Spleen (tissue), 13 donors: ENCODE measurements at places on chromosomes 6 and 20.

DNA sequence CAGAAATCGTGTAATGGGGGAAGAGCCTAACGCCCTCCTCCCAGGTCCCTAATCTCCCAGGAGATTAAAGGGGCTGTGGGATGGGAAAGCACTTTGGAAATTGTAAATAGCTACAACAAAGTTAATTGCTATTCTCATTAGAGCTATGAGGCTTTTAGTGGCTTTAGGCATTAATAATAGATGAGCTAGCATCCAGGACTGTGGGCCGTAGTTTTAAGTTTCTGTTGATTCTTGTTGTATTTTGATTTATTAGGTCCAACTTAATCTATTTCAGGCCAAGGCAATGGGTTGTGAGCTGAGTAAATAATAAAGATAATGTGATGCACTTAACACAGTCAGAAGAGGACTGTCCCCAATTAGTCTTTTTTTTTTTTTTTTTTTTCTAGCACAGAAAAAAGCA is 67.7 kb downstream of the ANKRD6 start:
- no peaks in the 10 kb centered on the region for H3K36me3 ChIP-seq
- no peak overlapping the region for H3K4me3 ChIP-seq
- H3K27me3 ChIP-seq, result no peaks in the 10 kb centered on the region
- no peak for DNase-seq
- no peaks in the 10 kb centered on the region for H3K4me1 ChIP-seq

GRCh38 chr6:168514216-168514615 is 73.2 kb downstream of the SMOC2 start:
- H3K36me3 ChIP-seq, result no peaks in the 10 kb centered on the region
- DNase-seq, result no peak
- no peaks in the 10 kb centered on the region for H3K4me1 ChIP-seq
- H3K27ac ChIP-seq, result no peak overlapping the region
- no peak overlapping the region for H3K4me3 ChIP-seq
- H3K27me3 ChIP-seq, result peaks cover 12% of the 10 kb centered on the region

- DNase-seq, result peak; percentile 61
- peaks cover 100% of the 10 kb centered on the region for H3K36me3 ChIP-seq
- H3K4me3 ChIP-seq, result no peak overlapping the region
- no peaks in the 10 kb centered on the region for H3K27me3 ChIP-seq
- H3K27ac ChIP-seq, result no peak overlapping the region
- no peaks in the 10 kb centered on the region for H3K4me1 ChIP-seq
These were observed 155.5 kb downstream of the PREX1 start for GRCh38 chr20:48672324-48672723.

DNA sequence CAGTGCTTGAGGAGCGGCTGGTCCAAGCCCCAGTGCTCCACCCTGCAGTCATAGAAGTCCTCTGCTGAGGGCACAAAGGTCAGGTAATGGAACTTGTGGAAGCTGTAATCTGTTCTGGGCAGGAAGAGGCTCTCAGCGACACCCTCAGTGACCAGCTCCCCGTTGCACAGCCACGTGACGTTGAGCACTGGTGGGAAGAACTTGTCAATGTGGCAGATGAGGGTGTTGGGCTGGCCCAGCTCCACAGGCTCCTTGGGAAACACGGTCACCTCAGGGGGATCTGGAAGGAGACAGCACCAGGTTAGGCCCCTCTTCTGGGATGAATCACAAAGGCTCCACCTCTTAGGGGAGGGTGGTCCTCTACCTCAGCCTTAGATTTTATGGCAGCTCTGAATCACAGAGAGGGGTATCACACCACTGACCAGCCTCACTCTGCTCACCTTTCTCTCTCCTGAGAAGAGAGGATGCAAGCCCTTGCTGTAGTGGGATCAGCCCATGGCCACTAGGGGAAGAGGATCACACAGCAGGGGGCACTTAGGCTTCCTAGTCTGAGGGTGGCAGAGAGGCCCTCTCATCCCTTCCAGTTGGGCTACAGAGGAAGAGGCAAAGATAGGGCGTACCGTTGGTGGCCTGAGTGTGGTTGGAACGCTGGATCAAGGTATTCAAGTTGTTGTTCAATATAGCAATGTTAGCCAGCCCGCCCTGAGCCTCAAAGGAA is 4.3 kb downstream of the HLA-DPA1 start:
- no peaks in the 10 kb centered on the region for H3K27me3 ChIP-seq
- no peak for DNase-seq
- no peak overlapping the region for H3K27ac ChIP-seq
- H3K4me1 ChIP-seq, result peaks cover 13% of the 10 kb centered on the region

DNA sequence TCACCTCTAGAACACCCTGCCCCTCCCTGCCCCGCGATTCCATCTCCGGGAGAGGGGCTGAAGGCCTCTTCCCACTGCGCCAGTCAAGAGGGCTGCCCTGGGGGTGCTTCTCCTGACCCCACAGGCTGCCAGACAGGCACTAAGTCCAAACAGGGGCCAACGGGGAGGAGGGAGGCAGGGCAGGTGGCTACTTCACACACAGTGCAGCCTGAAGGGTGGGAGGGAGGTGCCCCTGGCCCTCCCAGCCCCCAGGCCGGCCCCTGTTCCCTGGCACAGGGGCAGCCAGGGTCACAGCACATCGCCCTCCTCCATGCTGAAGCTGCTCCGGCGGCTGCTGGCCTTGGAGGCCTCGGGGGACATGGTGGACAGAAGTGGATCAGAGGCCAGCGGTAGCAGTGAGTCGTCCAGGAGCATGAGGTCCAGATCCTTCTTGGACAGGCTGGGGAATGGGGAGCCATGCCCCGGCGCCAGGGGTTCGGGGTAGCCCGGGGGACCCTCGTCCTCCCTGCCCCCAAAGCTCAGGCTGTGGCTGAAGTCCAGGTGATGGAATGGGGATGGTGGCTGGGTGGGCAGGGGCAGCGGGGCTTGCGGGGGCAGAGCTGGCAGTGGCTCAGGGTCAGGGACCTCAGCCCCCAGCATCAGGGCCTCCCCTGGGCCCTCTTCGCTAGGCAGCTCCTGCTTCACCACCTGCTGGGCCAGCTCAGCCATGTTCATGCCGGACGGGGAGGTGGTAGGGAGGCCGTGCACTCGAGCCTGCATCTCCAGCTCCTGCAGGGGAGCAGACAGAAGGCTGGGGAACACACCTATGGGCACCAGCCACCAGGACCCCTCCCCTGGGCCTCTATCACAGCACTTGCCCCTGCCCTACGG is 46.3 kb downstream of the MDFI start:
- no peaks in the 10 kb centered on the region for H3K27me3 ChIP-seq
- H3K36me3 ChIP-seq, result no peaks in the 10 kb centered on the region
- H3K4me1 ChIP-seq, result peaks cover 14% of the 10 kb centered on the region
- H3K4me3 ChIP-seq, result no peak overlapping the region
- H3K27ac ChIP-seq, result no peak overlapping the region

- DNase-seq, result no peak
- H3K27ac ChIP-seq, result no peak overlapping the region
- no peaks in the 10 kb centered on the region for H3K27me3 ChIP-seq
- H3K36me3 ChIP-seq, result no peaks in the 10 kb centered on the region
- no peaks in the 10 kb centered on the region for H3K4me1 ChIP-seq
These were observed 61.3 kb upstream of the PMEPA1 start for GRCh38 chr20:57770852-57771720.

- H3K27me3 ChIP-seq, result no peaks in the 10 kb centered on the region
- no peak for DNase-seq
- H3K4me1 ChIP-seq, result no peaks in the 10 kb centered on the region
- no peak overlapping the region for H3K27ac ChIP-seq
These were observed 24.6 kb downstream of the KHDC1L start for GRCh38 chr6:73200735-73201134.

DNA sequence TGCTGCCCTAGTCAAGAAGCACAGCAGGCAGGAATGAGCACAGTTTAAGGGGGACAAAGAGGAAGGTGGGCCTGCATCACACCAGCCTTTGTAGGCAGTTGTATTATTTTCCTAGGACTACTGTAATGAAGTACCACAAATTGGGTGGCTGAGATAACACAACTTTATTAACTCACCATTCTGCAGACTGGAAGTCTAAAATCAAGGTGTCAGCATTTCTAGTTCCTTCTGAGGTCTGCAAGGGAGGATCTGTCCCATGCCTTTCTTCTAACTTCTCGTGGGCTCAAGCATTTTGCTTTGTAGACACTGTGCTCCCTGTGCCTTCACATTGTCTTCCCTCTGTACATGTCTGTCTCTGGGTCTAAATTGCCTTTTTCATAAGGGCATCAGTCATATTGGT is 488.5 kb upstream of the JARID2 start:
- peaks cover 3% of the 10 kb centered on the region for H3K4me1 ChIP-seq
- no peak overlapping the region for H3K4me3 ChIP-seq
- H3K27me3 ChIP-seq, result no peaks in the 10 kb centered on the region
- no peak overlapping the region for H3K27ac ChIP-seq

DNA sequence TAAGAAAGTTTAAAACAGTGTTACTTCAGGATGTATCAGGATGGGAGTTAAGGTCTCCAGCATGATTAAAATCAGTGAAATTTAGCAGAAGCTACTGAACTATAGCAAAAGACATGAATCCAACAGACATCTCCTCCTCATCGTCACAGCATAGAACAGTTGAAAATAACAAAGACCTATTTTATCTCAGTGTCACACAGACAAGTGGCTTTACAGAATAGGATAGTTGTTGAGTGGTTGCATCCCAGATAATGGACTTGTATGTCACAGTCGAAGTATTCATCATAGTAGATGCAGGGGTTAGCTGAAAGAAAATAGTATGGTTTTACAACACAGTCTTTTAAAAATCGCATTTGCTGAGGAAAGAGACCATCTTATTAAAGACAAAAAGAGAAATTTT is 31.2 kb downstream of the CRISP1 start:
- H3K27me3 ChIP-seq, result no peaks in the 10 kb centered on the region
- no peaks in the 10 kb centered on the region for H3K36me3 ChIP-seq
- no peak overlapping the region for H3K4me3 ChIP-seq
- DNase-seq, result no peak

DNA sequence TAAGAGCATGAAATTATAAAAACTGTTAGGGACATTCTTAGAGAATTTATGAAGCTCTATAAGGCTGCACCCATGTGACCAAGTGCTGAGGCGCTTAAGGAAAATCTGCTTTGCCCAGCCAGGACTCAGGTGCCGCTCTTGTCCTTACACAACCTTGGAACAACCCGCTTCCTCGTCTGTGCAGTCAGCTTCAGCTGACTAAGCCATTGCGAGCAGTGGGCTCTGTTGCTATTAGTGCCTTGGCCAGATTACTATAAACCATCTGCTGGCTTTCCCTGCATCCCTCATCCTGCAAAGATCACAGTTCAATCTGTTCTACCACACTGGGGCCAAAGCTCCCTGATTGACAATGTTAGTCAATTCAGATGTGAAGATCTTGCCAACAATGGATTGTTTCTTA is 89.1 kb upstream of the E2F3 start:
- no peak overlapping the region for H3K27ac ChIP-seq
- no peaks in the 10 kb centered on the region for H3K4me1 ChIP-seq
- DNase-seq, result no peak
- H3K36me3 ChIP-seq, result no peaks in the 10 kb centered on the region
- H3K27me3 ChIP-seq, result no peaks in the 10 kb centered on the region
- H3K4me3 ChIP-seq, result no peak overlapping the region

- DNase-seq, result no peak
- no peaks in the 10 kb centered on the region for H3K27me3 ChIP-seq
- H3K27ac ChIP-seq, result no peak overlapping the region
- no peaks in the 10 kb centered on the region for H3K36me3 ChIP-seq
- H3K4me1 ChIP-seq, result no peaks in the 10 kb centered on the region
These were observed 198.0 kb downstream of the SIM1 start for GRCh38 chr6:100266494-100267401.

DNA sequence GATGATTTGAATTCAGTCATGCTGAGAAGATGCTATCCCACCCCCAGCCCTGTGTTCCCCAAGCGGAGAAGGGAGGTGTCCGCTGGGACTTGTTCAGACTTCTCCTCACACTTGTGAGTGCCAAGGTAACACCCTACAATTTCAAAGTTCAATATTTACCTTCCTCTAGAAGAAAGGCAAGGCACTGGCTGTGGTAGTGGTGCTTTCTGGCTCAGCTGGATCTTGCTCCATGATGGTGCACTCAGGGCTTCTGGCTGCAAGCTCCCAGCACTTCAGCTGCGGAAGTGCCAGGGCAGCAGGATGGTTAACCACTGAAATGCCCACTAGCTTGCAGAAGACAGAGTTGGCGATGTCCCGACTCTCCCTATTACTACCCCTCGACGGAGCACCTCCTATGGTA is 135.4 kb downstream of the MTFR2 start:
- no peak overlapping the region for H3K4me3 ChIP-seq
- no peak overlapping the region for H3K27ac ChIP-seq
- peaks cover 4% of the 10 kb centered on the region for H3K4me1 ChIP-seq

DNA sequence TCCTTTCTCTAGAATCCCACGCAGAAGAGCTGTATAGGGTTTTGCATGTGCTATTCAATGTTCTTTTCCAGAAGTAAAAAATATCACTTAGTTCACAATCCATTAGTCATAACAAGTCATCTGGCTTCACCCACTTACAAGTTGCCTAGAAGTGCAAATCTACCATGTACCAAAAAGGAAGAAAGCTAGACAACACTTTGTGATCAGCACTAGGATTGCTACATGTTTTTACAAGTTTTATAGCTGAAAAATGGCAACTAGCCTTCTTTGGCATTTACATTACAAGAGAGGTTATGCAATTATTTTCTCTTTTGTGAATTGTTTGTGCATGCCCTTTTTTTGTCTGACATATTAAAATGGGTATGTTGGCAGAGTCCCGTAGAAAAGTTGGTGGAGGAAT is 85.6 kb upstream of the PTPRK start:
- no peaks in the 10 kb centered on the region for H3K36me3 ChIP-seq
- H3K27ac ChIP-seq, result no peak overlapping the region
- DNase-seq, result no peak
- H3K27me3 ChIP-seq, result no peaks in the 10 kb centered on the region
- no peak overlapping the region for H3K4me3 ChIP-seq

DNA sequence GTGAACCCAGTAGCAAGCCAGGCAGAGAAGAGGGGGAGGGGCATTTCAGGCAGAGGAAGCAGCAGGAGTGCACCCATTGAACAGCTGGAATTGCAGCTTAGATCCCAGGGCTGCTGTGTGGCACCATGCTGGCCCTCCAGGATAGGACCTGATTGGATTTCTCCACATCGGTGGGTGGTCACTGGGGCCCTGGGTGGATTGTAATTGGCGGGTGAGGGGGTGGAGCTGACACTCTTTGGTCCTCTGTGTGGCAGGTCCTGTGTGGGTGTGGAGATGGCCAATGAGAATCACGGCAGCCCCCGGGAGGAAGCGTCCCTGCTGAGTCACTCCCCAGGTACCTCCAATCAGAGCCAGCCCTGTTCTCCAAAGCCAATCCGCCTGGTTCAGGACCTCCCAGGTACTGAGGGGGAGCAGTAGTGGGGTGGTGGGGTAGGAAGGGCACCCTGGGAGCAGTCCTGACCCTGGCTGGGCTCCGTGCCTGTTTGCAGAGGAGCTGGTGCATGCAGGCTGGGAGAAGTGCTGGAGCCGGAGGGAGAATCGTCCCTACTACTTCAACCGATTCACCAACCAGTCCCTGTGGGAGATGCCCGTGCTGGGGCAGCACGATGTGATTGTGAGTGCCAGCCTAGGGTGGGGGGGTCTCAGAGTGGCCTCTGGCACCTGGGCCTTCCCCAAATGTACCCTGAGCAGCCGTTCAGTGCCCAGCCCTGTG is 4.4 kb downstream of the PCIF1 start:
- H3K4me1 ChIP-seq, result peaks cover 12% of the 10 kb centered on the region
- DNase-seq, result no peak
- peaks cover 75% of the 10 kb centered on the region for H3K36me3 ChIP-seq
- H3K27ac ChIP-seq, result no peak overlapping the region
- no peak overlapping the region for H3K4me3 ChIP-seq
- no peaks in the 10 kb centered on the region for H3K27me3 ChIP-seq
